ENCODE measurements at places on chromosomes 5 and 9.

- DNase-seq = no peak
Observed at GRCh38 chr5:179781846-179782245, 11.9 kb upstream of the LTC4S start.

DNA sequence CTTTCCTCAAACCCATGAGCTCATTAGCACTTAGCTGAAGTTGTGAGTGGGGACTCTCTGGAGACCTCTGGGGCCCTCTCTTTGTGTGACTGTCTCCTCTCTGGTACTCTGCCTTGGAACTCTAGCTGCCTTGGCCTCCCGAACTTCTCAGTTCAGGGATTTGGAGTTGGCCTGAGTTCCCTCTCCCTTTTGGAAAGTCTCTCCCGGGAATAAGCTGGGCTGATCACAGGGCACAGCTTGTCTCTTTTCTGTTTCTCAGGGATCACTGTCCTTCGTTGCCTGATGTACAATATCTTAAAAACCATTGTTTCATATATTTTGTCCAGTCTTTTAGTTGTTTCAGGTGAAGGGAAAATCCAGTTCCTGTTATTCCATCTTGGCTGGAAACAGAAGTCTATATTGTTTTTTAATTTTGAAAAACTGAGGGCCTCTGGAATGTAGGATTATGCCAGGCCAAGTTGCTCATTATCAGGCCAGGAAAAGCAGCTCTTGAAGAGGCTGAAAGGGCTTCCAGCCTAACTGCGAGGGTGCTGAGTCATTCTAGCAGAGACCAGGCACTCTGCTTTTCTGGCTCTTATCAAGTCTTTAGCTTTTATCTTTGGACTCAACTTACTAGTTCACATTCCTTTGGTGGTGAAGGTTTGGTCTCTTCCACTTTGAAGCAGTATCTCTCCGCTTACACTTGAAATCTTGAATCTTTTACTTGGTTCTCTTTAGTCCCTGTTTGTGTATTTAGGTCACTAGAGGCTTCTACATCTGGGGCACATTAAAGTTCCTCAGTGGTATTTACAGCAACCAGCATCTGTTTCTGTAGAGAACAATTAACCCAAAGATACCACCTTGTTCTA lies 8.4 kb upstream of the RGS3 start:
- DNase-seq = peak; percentile 96

DNA sequence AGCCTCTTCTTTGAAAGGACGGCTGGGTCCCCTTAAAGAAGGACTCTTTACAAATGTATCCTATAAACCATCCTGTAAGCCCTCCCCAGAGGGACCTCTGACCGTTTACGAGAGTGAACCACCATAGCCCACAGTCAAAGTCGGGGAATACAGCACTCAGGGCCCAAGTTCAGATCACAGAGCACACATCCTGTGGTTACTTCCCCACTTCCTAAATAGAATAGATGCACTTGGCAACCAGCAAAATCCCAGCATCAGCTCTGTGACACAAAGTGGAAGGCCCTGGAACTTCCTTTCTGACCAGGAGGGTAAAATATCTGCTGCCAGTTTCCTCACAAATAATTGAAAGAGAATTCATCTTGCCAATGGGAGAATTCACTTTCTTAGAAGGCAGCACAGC lies 6.9 kb upstream of the IGFBPL1 start:
- no peak for DNase-seq

GRCh38 chr9:129886226-129887174 lies 51.2 kb downstream of the USP20 start:
- DNase-seq = peak; percentile 49

- no peak for DNase-seq
Observed at GRCh38 chr5:139960723-139961383, 82.2 kb downstream of the NRG2 start.

DNA sequence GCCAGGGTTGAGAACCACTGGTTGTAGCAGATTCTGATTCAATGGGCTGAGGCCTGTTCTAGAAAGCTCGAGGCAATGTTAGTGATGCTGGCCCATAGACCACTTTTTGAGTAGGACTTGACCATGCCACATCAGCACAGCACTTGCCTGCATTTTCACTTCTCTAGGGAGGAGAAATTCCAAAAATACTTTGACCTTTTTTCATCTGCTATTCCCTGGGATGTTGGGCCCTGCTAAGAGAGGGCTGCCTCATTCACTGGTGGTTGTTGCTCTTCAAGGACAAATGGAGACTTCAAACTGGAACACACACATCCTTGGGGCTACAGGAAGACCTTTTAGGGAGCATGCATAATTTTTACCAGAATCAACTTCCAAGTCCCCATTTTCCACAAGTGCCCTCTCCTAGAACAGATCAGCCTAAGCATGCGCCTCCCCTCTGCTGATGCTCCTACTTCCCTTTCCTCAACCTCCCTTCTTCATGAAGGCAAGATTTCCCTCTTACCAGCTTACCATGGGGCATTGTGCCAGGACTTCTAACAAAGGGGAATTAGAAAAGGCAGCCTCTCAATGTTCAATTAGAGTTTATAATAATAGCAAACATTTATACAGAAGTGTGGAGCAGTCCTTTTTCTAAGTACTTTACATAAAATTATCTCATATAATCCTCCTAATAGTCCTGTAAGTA lies 12.7 kb upstream of the TGFBI start:
- DNase-seq = no peak

GRCh38 chr9:114445616-114446015 lies 57.8 kb upstream of the AKNA start:
- no peak for DNase-seq

- DNase-seq = no peak
Observed at GRCh38 chr5:148685520-148686134, 31.3 kb upstream of the HTR4 start.

DNA sequence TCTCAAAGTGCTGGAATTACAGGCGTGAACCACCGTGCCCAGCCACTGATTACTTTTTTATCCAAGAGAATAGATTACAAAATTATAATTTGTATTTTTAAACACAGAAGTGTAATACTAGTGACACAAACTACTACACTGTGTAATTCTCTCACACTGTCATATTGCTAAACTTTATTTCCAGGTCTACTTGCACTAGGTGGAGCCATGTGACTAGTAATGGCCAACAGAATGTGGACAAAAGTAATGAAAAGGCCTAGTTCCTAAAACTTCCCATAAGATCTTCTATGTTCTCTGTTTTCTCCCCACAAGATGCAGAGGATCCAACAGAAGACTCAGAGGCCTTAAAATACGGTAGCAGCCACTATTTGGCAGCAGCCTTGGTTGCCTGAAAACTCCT lies 27.3 kb downstream of the NADK2 start:
- DNase-seq = peak; percentile 40

DNA sequence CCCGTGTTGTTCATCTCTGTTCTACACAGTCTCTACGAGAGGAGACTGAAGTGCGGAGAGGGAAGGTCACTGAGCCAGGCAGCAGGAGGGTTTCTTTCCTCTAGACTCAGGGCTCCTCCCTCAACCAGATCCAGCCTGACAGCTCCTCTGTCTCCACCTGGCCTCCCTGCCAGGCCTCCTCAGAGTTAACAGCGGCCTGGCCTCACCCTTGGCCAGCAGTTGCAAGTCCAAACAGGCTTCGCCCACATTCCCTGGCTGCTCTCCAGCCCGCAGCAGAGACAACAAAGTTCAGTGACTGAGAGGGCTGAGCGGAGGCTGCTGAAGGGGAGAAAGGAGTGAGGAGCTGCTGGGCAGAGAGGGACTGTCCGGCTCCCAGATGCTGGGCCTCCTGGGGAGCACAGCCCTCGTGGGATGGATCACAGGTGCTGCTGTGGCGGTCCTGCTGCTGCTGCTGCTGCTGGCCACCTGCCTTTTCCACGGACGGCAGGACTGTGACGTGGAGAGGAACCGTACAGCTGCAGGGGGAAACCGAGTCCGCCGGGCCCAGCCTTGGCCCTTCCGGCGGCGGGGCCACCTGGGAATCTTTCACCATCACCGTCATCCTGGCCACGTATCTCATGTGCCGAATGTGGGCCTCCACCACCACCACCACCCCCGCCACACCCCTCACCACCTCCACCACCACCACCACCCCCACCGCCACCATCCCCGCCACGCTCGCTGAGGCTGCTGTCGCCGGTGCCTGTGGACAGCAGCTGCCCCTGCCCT lies at the start of gene HRCT1:
HRCT1 (plus strand) TSS at position 291 of the 768 bp plus-strand sequence; CDS start at position 377, 86 bp downstream.
- peak; percentile 30 for DNase-seq

DNA sequence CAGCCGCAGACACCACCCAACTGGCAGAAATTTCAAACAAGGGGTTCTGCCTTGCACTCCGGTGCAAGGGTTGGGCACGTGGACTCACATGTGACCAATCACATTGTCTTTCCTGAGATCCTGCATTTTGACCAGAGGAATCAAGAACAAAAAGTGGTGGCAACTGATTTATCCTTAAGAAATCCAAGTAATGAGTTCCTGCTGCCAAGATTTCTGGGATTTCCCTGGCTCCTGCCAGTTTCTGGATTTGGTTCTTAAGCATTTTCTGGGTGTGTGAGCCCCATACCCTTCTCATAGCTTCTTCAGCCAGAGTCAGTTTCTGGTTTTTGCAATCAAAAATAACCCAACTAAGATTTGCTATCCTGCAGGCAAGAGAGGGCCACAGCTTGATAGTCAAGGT lies 17.4 kb upstream of the KCNIP1 start:
- DNase-seq = no peak

- DNase-seq = peak; percentile 82
Observed at GRCh38 chr5:96752341-96753016, 55.3 kb downstream of the ERAP1 start.

DNA sequence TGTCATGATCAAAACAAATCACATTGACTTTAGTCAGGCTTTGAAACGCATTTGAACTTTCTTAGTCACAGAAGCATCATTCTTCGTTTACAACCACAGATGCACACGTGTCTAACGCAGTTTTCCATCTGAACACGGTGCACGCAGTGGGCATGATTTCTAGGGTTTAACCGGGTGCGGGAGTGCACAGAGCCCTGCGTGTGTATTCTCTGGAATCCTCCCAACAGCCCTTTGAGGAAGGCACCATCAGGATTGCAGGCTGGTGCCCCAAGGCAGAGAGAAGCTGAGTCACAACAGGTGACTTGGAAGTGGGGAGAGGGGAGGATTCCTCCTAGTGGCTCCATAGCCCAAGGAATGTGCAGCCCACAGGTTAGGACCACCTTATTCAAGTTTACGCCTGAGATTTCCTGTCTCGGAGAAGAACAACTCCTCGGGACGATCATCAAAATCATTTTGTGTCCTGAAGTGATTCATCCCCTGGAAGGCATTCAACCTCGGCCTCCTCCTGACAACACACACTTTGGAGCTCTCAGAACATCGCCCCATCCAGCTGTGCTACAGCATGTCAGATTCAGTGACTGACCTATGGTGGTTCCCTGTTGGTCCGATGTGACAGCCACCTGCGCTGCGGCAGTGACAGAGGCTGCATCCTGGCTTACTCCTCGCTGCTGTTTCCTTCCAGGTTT lies 13.1 kb downstream of the ROPN1L start:
- no peak for DNase-seq

GRCh38 chr5:133891390-133891789 lies 77.0 kb downstream of the C5orf15 start:
- no peak for DNase-seq

DNA sequence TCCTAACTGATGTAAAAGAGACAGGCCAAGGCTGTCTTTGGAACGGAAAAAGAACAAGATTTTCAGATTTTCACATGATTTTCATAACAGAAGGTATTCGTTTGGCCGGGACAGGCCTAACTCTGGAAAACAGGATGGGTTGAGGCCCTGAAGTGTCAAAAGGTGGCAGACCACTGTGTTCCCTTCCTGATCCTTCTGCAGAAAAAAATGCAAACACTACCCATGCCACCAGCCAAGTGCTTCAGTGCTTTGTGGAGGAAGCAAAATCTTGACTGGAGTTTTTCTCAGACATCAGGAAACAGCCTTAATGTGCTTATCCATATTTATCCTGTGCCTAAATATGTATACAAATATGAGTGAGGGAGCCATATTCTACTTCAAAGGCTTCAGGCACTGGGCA lies 113.5 kb upstream of the IL6ST start:
- DNase-seq = no peak

DNA sequence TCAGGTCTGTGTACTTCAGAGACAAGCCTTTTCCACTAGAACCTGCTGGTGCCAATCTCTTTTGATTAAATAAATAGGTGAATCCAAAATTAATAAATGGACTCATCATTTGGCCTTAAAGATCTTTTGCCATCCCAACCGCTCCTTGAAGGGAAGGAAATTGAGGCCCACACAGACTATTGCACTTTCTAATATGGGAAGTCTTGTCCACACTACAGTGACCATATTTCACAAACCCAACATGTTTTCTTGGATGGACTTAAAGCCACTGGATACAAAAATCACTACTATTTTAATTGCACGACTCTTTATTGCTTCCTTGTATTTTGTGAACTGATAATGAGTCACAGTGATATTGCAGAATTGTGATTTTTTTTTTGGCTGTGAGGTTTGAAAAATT lies 135.0 kb downstream of the DIRAS2 start:
- DNase-seq = no peak

DNA sequence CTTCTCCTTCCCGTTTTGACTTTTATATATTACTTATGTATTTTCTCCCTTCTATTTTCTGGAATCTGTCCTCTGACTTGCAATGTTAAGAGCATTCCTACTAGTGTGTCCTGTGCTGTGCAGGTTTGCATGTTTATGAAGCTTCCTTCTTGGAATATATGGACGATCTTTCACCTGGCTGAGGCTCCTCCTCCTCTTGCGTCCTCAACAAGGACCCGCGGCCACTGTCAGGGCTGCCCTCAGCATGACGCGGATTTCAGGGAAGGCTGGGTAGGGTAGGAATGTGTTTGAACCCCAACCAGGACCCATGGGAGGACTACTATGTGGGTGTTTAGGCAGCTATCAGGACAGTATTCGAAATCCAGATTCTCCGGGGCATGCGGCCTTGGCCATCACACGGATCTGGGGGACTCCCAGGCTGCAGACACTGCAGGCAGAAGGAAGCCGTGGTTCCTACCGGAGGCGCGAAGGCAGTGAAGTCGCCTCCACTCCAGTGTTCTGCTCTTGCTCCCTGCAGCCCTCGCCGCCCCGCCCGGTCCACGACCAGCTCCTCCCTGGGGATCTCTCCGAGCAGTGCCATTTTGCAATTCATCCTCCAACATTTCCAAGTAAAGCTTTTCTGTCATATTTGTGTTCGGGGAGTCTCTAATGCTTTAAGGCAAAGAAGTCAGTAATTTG lies 37.0 kb upstream of the OSMR start:
- DNase-seq = no peak

DNA sequence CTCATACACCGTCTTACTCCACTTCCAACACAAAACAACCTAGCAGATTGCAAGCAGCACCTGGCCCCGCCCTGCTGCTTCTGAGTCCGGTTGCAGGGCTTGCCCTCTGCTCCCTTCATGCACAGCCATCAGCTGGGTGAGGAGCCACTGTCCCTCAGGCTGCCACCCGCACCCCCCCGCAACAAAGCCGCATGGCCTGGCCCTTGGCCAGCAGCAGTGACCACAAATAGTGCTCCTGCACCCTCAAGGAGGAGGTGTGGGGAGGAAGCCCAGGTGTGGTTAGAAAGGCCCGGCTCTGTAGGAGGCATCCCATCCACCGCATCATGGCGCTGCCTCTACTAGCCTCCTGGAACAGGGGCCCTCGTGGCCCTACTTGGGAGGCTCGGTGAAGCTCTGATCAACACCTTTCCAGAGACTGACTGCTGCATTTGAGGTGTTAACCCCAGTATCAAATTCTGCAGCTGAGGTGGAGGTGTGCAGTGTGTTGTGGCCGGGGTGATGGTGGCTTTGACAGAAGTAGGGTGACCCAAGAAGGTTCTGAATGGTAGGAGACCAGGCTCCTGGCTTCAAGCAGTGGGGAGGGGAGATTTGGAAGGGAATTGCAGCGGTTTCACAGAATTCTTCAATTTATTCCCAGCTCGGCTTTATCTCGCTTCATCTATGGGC lies 52.7 kb downstream of the WNK2 start:
- DNase-seq = no peak

GRCh38 chr5:1910081-1910760 lies 27.5 kb upstream of the IRX4 start:
- no peak for DNase-seq

GRCh38 chr5:68011801-68012200 lies 203.8 kb upstream of the PIK3R1 start:
- DNase-seq = no peak

All from hematopoietic multipotent progenitor cell treated with erythropoietin and hydrocortisone succinate and interleukin-3 and kit ligand, for 8 days (in vitro differentiated cells).